Myocyte (in vitro differentiated cells): ENCODE measurements at places on chromosomes 11 and 22. TPM values are rescaled to one million over a fixed set of nuclear protein-coding genes. Genes with fewer than 3 reads are reported as not detected.

The CCDC81 gene
- 0.08 TPM in 1 of 2 replicates, not detected in the other for total RNA-seq

The TMPRSS5 gene
- total RNA-seq: 0.48 and 0.99 TPM in 2 replicates

The DBX1 gene
- not detected in 2 replicates for total RNA-seq

The PANX2 gene
- total RNA-seq: 0.08 and 0.26 TPM in 2 replicates

The TBX10 gene
- not detected in 2 replicates for total RNA-seq

The MS4A4E gene
- not detected in 2 replicates for total RNA-seq

The PHETA2 gene
- 10.2 and 18.6 TPM in 2 replicates for total RNA-seq

- no peak for DNase-seq
Measured at GRCh38 chr22:36985211-36985889, 33.9 kb downstream of the TST start.

GRCh38 chr11:124867700-124868099 lies 2.5 kb downstream of the ROBO3 start:
- peak; percentile 42 for DNase-seq

DNA sequence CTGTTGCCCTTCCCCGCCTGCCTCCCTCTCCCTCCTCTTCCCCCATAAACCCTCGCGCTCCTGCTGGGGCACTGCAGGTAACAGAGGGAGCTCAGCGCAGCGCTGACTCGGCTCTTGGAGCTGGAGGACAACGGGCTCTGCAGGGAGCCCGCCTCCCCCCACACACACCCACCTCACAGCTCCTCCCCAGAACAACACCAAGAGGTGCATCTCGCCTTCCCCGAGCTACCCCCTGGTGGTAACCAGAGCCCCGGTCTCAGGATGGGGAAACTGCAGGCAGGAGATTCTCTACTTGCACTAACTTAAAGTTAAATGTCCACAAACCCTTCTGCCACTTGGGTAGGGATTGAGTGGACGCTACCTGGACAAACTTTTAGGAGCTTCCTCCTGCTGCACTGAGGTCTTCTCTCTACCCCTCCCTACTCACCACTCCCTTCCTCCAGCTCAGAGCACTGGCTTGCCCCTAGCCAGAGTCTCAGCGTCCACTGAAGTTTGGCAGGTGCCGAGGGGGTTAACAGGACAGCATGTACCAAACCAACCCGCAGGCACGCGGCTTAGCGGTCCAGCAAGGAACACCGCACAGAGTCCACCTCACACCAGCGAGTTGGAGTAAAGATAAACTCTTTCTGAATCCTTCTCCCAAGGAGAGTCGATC lies 4.0 kb upstream of the SCN4B start:
- no peak for DNase-seq

DNA sequence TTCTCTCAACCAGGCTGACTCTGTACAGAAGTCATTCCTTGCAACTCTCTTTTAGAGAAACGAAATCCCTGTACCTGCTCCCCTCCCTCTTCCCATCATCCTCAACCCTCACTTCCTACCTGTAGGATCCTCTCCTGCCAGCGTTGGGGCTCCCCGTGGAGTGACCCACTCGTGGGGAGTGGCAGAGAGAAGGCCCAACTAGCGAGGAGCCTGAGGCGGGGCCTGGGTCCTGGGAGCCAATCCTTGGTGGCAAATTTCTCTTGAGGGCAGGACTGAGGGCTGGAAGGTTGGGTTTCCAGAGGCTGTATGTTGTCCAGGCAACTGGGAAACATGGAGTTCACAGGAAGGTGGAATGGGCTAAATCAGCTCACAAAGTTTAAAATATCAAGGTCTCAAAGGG lies 10.4 kb downstream of the NHERF4 start:
- DNase-seq: peak; percentile 48

DNA sequence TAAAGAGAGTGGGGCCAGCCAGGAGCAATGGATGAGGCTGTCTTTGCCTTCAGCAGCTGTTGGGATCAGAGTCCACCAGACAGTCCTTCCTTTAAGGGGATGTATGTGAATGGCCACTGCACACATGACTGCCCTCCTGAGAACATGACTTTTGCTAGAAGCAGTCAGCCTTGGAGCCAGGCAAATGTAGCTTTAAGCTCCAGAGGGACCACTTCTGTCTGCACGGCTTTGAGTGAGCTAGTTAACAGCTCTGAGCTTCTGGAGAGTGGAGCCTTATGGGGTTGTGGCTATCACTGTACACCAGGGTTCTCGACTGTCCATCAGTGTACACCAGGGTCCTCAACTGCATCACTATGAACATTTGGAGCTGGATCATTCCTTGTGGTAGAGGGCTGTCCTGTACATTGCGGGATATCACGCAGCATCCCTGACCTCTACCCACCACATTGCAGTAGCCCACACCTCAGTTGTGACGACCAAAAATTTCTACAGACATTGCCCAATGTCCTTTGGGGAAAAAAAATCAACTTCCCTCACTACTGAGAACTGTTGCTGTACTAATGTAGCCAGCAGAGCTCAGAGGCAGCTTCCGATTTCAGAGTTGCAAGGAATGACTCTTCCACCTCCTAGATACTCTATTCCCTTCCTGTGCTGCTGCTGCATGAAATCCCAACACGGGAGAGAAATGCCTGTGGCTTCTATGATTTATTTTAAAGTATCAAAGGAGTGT lies 169.4 kb downstream of the MYO18B start:
- DNase-seq: no peak

DNA sequence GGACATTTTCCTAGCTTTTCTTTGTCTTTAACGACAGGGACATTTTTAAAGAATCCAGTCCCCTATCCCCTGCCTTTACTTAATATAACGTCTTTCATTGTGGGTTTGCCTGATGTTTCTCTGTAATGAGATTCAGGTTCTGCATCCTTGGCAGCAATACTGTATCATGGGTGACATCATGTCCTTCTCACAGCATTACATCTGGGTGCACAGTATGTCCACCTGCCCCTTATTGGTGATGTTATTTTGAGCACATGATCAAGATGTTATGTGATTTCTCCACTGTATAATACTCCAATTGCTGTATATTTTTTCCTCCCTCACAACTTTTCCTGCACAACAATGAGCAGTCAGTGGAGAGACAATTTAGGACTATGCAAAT lies 9.7 kb upstream of the STK33 start:
- no peak for DNase-seq

- DNase-seq: no peak
Measured at GRCh38 chr22:40328546-40329456, 17.5 kb upstream of the ADSL start.

GRCh38 chr22:43911351-43911750 lies 12.3 kb upstream of the PNPLA3 start:
- DNase-seq: no peak

DNA sequence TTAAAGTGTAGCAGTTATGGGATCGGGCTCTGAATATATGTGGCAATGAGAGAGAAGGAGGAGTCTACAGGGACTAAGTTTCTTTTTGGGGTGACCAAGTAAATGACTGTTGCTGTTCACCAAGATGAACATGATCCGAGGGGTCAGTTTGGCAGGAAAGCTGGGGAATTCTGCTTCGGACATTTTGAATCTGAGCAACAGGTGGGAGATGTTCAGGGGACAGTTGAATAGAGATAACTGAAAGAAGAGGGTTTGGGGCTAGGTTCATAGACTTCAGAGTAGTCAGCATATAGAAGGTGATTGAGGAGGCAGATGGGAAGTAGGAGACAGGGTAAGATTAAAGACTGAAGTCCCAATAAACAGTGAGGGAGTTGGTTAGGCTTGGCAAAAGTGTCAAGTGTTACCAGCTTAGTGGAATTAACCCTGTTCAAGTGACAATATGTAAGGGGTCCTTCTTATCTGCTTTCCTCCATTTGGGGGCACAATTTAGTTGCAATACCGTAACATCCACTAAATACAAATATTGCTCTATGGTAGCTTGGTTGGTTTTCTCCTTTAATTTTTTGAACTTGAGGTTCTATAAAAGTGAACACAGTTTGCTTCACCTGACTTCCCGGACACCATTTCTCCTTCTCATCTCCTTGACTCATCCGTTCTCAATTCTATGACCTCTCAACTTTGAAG lies 2.9 kb upstream of the ENTHD1 start:
- no peak for DNase-seq

DNA sequence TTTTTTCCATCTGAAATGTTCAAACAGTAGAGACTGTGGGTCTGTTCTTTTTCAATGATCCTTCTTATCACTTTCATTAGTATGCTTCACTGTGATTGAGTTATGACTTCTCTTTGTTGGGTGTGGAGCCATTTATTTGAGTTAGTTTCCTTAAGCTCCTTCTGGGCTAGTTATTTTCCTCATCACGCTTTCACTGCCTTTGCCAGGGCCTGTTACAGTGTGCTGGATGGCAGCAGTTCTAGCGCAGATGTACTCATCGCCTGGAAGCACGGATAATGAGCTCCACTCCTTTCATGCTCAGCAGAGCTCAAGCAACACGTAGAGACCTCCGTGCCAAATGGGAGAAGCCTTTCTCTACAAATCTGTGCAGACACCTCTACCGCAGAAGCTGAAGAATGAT lies 7.0 kb upstream of the ARHGAP42 start:
- no peak for DNase-seq

DNA sequence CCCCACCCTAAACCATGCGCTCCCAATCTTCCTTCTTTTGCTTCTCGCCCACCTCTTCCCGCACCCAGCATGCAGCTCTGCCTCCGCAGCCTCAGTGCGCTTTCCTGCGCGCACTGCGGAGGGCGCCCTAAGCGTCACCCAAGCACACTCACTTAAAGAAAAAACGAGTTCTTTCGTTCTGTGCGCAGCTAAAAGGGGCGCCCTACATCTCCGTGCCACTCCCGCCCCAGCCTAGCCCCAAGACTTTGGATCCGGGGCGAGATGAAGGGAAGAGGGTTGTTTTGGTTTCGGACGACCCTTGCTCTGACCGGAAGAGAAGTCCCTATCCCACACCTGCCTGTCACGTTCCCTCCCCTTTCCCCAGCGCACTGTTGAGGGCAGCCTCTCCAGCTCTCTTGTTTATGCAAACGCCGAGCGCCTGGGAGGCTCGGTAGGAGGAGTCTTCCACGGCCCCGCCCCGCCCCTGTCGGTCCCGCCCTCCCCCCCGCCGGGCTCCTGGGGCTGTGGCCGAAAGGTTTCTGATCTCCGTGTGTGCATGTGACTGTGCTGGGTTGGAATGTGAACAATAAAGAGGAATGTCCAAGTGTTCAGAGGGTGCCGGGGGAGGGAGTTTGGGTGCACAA lies 5.3 kb downstream of the VSIG2 start:
- peak; percentile 47 for DNase-seq
